Myometrial cell (primary cell): ENCODE measurements at places on chromosomes 12 and 14. TPM values are rescaled to one million over a fixed set of nuclear protein-coding genes. Genes with fewer than 3 reads are reported as not detected.

The SYCP3 gene
- 0.18 TPM in 1 of 2 replicates, not detected in the other for total RNA-seq

The PLEK2 gene
- total RNA-seq, result 11.9 and 24.8 TPM in 2 replicates

The A2M gene
- 6.6 and 25.7 TPM in 2 replicates for total RNA-seq

The RAB5B gene
- 58.8 and 63.6 TPM in 2 replicates for total RNA-seq

The SLC38A2 gene
- total RNA-seq, result 467 and 485 TPM in 2 replicates

The SMIM41 gene
- not detected in 2 replicates for total RNA-seq

The PTHLH gene
- total RNA-seq, result not detected in 2 replicates

The SERPINA9 gene
- not detected in 2 replicates for total RNA-seq

The PDZRN4 gene
- total RNA-seq, result not detected in 2 replicates

The GDF3 gene
- total RNA-seq, result not detected in 2 replicates

The LRRK2 gene
- total RNA-seq, result 2.3 and 4.1 TPM in 2 replicates
